ENCODE measurements at places on chromosomes 5 and 9.
A peak's percentile ranks its signal among the peaks of the same experiment; 100 is the strongest.

GRCh38 chr5:33311893-33312292 is 128.9 kb upstream of the TARS1 start:
- no peak for DNase-seq

DNA sequence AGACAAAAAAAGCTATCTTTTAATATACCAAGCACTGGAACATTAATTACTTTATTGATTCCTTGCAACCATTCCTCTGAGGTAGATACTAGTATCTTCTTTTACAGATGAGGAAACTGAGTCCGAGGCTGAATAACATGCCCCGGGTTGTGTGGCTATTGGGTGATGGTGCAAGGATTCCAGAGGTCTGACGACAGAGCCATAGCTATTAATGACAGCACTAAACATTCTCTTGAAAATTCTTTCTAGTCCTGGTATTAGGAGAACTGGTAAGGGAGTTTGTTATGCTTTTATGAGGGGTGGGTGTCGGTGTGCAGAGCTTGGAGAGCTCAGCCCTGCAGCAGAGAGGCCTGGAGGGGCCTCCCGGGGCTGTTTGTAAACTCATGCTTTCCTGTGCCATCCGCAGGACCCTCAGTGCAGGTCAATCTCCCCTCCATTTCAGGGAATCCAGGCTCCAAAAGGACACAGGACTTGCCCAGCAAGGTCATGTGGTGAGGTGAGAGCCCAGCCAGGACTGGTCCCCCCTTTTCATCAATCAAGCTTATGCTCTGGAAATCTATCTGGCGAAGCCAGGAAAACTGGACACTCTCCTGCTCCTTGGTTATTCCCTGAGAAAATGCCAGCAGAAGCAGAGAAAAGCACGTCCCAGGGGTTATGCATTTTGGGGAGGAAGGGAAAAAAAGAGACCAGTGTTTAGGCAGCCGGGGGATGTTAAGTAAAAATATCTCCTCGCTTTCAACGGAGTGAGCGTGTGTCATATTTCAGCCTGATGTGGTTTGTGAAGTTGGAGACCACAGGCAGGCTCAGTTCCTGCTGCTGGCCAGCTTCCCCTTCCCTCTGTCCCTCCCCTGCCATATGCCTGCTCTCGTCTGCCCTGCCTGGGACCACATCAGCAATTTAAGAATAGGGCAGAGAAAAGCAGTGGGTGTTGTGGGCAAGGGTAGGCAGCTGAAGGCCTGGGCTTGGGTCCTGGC is 3.7 kb downstream of the GSN start:
- peak; percentile 80 for DNase-seq

DNA sequence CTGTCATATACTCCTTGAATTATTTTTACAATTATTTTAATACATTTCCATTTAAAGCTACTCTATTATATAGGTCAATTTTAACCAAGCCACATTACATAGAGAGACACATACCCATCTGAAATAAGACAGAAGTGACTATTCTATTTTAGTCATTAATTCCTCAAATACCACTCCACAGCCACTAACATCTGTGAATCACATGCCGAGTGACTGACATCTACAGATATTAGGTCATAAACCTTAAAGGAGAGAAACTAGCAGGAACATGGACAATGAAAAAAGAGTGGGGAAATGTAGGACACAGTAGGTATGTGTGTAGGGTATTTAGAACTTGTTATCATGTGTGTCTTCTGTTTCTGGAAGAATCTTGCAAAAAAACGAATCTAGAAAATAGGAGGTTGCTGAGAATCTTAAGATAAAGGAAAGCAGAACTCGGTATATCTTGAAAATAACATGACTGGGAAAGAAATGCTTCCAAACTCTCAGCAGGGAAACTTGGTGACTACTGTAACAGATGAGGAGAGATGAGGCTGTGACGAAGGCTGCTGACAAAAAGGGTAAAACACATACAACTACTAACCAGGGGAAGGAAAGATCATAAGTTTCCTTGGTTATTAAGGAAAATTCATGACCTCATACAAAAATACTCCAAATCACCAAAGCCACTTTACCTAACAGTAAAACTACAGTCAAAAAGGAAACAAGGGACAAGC is 84.6 kb downstream of the PLPP1 start:
- no peak for DNase-seq

- DNase-seq = no peak
These were observed 287.3 kb upstream of the NUDT12 start for GRCh38 chr5:103849934-103850333.

GRCh38 chr9:5592904-5593303 is 36.0 kb upstream of the RIC1 start:
- no peak for DNase-seq

GRCh38 chr5:179620293-179620692 is 3.2 kb downstream of the HNRNPH1 start:
- DNase-seq = no peak

DNA sequence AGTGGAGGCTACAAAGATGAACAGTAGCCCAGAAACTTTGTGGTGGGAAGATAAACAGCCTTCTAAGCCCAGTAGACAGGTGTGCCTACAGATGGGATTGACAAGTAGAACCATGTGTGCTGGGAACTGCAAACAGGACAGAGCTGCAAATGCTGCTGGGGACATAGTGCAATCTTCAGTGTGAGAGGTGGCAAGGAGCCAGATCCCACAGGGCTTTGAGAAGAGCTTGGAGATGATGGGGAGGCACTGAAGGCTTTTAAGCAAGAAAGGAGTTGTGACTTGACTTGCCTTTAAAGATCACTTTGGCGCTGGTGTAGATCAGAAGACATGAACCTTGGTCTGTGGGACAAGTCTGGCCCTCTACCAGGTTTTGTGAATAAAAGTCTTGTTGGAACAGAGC is 675.2 kb downstream of the ACTL7B start:
- DNase-seq = no peak

DNA sequence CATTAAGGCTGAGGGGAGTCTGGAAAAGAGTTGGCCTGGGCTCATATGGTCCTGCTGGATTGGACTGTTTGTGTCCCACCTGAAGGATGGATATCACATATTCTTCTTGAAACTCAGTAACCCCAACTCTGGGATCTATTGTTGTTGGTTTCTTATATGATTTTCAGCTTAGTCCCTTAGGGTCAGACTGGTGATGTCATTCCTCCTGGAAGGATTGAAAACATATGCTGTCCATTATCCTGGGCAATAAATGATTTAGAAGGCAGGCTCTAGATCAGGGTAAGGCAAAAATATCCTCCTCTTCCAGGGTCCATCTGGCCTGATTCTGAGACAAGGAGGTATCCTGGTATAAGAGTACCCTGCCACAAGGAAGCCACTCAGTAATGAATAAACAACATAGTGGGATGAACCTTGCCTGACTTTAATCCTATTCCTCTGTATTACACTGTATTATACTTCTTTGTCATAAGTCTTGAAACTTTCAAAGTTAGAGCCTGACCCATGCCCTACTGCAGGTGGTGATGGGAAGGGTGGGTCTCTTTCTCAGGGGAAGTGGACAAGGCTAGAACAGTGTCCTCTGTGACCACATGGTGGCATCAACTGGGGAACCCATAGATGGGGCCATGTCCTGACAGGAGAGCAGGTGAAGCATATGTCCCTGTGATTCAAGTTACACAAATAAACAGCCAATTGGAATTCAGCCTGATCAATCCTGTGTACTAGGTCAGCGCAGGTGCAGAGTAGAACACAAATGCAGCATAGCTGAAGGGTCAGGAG is 454.4 kb upstream of the TRPC7 start:
- no peak for DNase-seq

DNA sequence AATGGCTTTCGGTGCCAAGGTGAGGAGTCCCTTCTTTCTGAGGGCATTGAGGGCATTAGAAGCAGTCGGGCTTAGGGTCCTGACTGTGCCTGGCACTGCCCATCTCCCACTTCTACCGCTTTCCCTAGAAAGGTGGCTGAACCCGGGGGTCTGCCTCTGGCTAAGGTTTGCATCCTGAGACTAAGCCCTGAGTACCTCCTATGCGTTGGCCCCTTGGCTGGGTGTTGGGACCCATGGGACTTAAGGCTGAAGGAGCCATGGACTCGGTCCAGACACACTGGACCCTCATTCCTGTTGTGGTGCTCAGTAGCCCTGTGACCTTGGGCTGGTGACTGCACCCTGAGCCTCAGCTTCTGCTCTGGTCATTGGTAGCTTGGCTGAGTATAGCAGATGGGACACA is 23.9 kb downstream of the DAB2IP start:
- DNase-seq = no peak
